CD4-positive, alpha-beta T cell treated with Interleukin-12 subunit alpha and Interleukin-12 subunit beta, for 1 hour (primary cell): ENCODE measurements at places on chromosomes 1 and 21.

- DNase-seq, result no peak
These were observed 55.9 kb downstream of the CNST start for GRCh38 chr1:246622035-246622652.

DNA sequence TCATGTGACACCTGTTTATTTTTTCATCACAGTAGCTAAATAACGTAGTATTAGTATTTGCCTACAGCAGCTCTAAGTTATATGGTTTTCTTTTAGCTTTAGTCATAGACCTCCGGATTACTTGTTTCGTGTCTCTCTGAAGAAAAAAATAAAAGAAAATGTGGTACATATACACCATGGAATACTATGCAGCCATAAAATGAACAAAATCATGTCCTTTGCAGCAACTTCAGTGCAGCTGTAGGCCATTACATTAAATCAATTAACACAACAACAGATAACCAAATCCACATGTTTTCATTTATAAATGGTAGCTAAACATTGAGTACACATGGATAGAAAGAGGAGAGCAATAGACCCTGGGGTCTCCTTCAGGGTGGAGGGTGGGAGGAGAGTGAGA is 142.7 kb downstream of the MAGI3 start:
- DNase-seq, result no peak

GRCh38 chr1:30537279-30537678 is 186.1 kb downstream of the MATN1 start:
- no peak for DNase-seq

GRCh38 chr1:35637401-35637809 is 3.9 kb downstream of the PSMB2 start:
- DNase-seq, result peak; percentile 43

DNA sequence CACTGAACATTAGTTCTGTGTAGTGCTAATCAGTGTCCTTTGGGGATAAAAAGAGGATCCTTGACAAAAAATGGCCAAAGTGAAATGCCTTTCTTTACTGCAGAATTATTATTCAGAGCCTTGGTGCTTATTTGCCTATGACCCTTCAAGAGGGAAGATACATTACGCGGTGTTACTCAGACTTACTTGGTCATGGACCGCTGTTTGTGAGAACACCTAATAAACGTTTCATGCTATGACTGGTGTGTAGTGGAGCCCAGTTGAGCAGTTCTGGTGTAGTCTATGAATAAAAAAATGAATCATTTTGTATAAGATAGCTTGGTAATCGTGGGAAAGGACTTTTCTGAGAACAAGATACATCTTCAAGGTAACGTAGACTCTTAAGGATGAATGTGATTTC is 8.3 kb downstream of the NFYC start:
- DNase-seq, result no peak

GRCh38 chr1:8510041-8510823 is 192.3 kb downstream of the SLC45A1 start:
- peak; percentile 50 for DNase-seq

DNA sequence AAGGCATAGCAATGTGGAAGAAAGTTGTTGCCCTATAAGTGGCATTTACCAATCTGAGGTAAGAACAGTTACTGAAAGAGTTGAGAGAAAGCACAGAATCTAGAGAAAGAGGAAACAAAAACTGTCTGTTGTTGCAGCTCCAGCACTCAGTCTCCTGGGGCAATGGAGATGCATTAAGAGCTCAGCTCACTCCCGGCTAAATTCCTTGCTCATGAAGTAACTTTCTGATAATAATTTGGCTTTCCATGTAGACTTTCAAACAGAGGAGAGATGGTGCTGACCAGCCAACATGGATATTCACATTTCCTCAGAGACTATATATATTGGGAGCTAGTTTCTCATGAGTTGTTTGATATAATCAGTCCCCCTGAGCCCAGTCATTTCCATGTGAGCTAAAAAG is 135.3 kb downstream of the GDAP2 start:
- no peak for DNase-seq

DNA sequence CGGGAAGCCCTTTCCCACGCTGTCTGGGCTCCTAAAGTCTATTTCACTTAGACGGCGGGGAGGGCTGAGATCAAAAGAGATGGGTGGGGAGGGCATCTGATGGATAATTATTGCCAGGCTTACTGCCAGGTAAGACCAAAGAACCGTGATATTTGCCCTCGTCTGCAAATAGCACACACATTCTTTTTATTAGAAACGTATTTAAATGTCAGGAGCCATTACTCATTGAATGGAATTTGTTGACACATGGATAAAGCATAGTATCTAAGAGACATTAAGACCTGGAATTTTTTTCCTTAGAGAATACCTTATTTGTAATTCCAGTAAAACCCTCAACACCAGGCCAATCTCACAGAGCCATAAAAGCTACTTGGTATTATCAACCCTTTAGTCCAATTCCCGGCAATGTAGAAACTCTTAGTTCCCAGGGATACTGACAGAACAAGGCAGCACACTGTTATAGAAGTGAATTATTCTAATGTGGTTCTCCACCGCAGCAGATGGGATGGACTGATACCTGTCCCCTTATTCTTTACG is 10.6 kb downstream of the URB1 start:
- DNase-seq, result no peak

DNA sequence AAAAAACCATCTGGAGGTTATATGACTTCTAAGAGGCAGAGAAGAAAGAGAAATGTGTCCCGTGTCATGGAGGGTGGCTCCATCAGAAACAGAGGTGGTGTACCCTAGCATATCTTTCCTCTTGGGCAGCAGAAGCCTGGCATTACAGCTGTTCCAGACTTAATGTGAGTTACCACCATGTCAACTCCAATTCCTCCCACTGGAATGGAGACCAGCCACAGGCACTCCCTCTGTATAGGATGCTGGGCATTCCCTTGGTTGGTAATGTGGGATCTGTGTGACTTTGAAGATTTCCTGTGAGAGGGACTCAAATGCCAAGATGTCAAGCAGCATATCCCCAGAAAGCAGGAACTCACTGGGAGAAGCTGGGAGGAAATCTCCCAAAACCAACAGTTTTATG is 77.1 kb upstream of the COG2 start:
- DNase-seq, result no peak

DNA sequence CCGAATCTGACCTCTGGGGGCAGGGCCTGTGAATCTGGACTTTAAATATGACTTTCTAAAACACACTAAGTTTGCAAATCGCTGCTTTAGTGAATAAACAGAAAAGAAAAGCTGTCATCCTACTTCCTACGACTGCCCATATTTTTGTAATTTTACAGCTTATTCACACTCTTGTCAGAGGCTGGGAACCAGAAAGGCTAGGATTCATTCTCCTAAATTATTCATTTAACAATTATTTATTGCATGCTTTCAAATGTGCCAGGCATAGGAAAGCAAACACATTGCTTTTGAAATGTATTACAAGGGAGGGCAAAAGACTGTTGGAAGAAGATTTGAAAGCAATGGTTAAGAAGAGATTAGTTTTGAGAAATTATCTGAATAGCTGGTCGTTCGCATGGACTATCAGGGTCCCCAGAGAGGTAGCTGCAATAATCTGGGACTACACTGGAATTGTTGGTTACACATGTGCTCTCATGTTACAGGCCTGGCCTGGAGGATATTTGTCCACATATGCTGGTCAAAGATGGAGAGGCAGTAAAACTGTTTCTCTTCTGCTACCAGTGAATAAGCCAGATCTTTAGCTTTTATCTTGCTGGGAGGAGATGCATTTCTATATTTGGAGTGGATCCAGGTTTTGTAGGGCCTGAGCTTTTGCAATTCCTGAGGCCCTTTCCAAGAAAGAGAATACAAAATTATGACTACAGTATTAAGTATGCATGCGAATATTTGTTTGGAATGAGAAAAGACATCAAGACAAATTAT is 29.6 kb upstream of the SFPQ start:
- no peak for DNase-seq

DNA sequence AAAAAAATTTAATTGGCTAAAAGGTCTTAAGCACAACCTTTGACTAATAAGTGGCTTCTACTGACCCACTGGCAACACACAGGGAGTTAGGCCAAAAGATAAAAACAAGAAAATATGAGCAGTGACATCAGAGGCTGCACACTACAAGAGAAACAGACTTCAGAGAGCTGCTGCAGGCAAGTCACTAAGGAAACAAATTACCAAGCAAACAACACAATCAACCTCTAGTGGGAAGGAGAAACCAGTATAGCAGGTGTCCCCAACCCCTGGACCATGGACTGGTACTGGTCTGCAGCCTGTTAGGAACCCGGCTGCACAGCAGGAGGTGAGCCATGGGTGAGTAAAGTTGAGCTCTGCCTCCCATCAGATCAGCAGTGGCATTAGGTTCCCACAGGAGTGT is 20.8 kb upstream of the ENSA start:
- DNase-seq, result no peak

DNA sequence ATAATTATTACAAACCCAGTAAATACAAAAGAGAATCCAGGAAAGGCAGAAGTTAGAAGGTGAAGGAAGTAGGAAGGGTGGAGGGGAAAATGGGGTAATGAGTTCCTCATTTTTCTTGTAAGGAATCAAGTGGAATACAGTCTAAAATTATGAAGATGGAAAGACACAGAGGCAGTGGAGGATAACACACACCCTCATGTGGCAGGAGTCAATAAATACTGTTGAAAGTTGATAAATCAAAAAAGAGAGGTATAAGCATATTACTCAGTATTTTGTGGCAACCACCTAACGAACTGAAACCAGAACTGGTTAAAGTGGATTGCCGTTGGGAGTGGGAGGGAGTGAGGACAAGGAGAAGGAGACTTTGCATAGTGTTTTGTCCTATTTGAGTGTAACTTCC is 78.6 kb upstream of the SLC44A3 start:
- DNase-seq, result no peak

GRCh38 chr1:236120721-236121153 is 21.6 kb upstream of the GPR137B start:
- no peak for DNase-seq

GRCh38 chr1:236888903-236889302 is 93.8 kb downstream of the MTR start:
- no peak for DNase-seq

- no peak for DNase-seq
These were observed 43.8 kb downstream of the XPR1 start for GRCh38 chr1:180675586-180675985.

- no peak for DNase-seq
These were observed 73.1 kb downstream of the UBIAD1 start for GRCh38 chr1:11345971-11346715.

GRCh38 chr1:14705824-14706223 is 107.3 kb downstream of the KAZN start:
- DNase-seq, result no peak

DNA sequence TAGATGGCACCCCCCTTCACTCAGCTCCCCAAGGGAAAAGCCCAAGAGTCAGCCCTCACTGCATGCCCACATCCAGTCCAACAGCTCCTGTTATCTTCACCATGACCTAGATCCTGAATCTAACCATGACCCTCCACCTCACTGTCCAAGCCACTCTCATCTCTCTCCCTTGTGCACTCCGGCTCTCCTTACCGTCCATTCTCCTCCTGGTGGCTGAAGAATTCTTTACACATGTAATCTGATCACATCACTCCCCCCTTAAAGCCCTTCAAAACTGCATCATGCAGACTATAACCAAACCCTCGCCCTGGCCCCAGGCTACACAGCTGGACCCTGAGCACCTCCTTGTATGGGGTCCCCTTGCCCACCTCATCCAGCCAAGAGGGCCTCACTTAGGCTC is 14.0 kb upstream of the PAQR7 start:
- DNase-seq, result no peak

GRCh38 chr1:28395181-28395580 is 25.6 kb downstream of the PHACTR4 start:
- no peak for DNase-seq

GRCh38 chr1:168469690-168470089 is 74.1 kb downstream of the XCL2 start:
- DNase-seq, result peak; percentile 28

DNA sequence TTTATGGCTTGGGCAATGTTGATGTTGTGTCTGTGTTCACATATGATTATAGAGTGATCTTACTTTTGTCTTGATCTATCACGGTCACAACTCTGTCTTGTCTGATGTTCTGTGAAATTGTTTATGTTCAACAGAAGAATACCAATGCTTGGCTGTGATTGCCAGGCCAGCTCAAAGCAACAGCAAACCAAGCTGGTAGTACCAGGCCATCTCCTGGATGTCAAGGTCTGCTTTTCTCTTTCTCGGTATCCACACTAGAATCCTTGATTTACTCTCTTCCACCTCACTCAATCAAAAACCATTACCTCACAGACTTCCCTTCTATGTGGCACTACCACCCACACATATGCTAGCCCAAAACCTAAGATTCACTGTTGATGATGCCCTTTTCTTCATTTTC is 1.3 kb upstream of the CDC7 start:
- DNase-seq, result no peak

- peak; percentile 59 for DNase-seq
These were observed 127.3 kb downstream of the HHIPL2 start for GRCh38 chr1:222420633-222421032.

- DNase-seq, result no peak
These were observed 106.1 kb downstream of the LBR start for GRCh38 chr1:225321784-225322183.

DNA sequence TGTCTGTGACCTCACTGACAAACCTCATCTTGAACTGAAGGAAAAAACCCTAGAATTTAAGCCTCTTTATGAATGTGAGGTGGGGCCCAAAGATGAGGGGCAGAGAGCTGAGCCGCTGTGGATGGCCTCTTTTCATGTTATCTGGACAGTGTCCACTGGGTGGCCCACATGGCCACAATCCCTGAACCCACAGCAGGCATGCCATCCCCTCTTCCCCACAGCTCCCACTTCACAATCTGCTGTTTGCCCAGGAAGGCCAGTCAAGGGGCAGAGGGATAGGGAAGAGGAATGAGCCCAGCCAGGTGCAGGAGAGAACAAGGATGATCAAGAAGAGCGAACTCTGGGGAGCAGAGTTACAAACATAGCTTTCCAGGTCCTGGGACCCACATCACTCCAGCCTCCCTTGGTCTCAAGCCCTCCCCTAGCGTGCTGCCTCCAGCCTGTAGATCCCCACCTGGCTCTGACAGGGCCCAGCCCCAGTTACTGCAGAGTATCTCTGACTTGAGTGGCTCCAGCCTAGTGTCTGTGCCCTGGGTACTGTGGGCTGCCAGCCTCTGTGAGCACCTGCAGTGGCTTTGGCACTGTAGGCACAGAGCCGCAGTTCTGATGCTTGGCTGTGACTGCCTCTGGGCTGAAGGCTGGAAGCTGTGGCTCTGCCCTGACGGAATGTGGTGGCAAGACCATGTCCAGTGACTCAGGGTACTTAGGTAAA is 1.9 kb upstream of the SLFNL1 start:
- no peak for DNase-seq

GRCh38 chr1:223006917-223007648 is 136.0 kb downstream of the TLR5 start:
- DNase-seq, result no peak

GRCh38 chr1:239987103-239987745 is 104.5 kb upstream of the FMN2 start:
- no peak for DNase-seq
